ENCODE measurements at places on chromosomes 1 and 21. TPM values are rescaled to one million over a fixed set of nuclear protein-coding genes. Genes with fewer than 3 reads are reported as not detected.

ATG4C gene
- total RNA-seq, result 6.3 TPM

LSM10 gene
- total RNA-seq, result 42.3 TPM

NECTIN4 gene
- total RNA-seq, result 11.2 TPM

GRCh38 chr1:246784621-246785493 is 60.6 kb downstream of the SCCPDH start:
- no peak overlapping the region for H3K27ac ChIP-seq
- H3K27me3 ChIP-seq, result no peaks in the 10 kb centered on the region
- H3K4me1 ChIP-seq, result peaks cover 6% of the 10 kb centered on the region
- DNase-seq, result peak; percentile 47

C1QTNF12 gene
- 1.5 TPM for total RNA-seq

GRCh38 chr21:44423941-44424607 is 31.2 kb upstream of the LRRC3 start:
- H3K27ac ChIP-seq, result no peak overlapping the region
- DNase-seq, result no peak
- no peaks in the 10 kb centered on the region for H3K4me1 ChIP-seq
- peaks cover 11% of the 10 kb centered on the region for H3K36me3 ChIP-seq

DNA sequence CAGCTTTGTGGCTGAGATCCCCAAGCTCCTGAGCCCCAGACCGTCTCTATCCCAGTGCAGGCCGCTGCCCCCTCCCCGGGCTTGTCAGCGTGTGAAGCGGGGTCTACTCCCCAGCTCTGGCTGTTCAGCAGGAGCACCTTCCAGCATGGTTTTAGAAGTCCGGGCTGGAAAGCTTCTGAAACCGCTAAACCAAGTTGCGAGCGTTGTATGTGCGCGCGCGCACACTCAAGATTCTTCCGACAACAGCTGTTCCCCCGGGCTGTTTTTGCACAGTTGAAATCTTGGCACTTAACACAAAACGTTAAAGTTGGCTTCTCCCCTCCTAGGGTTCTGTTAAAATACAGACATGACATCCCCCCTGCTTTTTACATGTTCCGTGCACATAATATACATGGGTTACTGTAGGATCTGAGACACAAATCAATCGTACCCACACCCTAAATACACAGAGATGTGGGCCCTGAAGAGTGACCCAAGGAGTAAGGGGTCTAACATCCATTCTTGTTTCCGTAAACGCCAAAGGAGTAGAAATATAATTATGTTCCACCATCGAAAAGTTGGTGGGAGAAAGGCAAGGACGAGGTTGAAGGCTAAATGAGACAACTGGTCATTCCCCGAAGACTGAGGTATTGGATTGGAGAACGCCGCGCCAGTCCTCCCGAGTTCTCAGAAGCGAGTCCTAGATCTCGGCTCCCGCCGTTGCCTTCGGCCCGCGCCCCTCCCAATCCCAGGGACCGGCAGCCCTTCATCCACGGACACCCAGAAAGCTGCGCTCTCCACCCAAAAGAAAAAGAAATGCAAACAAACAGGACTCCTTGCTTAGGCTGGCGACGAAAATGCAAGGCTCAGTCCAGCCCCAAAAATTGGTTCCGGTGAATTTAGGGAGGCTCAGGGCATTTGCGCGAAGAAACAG is 1.3 kb downstream of the TBX15 start:
- H3K27me3 ChIP-seq, result no peaks in the 10 kb centered on the region
- no peak overlapping the region for H3K27ac ChIP-seq
- H3K4me1 ChIP-seq, result no peaks in the 10 kb centered on the region
- H3K36me3 ChIP-seq, result peaks cover 5% of the 10 kb centered on the region

DMBX1 gene
- total RNA-seq, result not detected

CPTP gene
- 21.0 TPM for total RNA-seq

- no peaks in the 10 kb centered on the region for H3K27me3 ChIP-seq
- no peak for DNase-seq
Measured at GRCh38 chr1:208243527-208243966, 637 bp downstream of the PLXNA2 start.

SLC16A4 gene
- 11.0 TPM for total RNA-seq

Measured in MCF 10A (cell line).